ENCODE measurements at places on chromosomes 16 and 17.
A peak's percentile ranks its signal among the peaks of the same experiment; 100 is the strongest.

DNA sequence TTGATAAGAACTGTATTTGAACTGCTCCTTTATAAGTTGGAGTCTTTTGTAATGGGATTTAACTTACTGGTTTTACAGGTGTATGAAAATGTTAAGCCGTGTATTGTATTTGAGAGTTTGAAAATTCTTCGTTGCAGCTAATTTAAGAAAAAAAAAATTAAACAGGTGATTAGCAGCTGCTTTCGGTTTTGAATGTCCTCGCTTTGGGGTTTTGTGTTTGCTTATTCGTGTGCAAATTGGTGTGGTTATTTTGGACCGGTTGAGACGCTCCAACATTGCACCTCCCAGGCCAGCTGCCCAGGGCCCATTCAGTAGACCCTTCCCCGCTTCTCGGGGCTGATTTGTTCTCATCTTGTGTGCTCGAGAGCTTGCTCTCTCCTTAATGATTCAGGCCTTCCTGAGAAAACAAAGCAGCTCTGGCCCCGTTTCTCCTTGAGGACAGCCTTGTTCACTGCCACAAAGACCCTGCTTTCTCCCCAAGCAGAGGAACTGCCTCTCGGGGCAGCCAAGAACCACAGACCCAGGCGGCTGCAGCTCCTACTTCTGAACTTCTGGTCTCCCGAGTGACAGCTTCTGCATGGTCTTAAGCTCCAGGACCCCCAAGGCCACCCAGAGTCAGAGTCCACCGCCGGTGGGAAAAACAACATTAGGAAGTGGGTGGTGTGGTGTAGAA lies 100.5 kb downstream of the MSI2 start:
- peak; percentile 32 for DNase-seq

GRCh38 chr17:12195418-12195817 lies 174.7 kb downstream of the MAP2K4 start:
- no peak for DNase-seq

- DNase-seq = no peak
Measured at GRCh38 chr16:22353191-22353919, 21.1 kb downstream of the CDR2 start.

DNA sequence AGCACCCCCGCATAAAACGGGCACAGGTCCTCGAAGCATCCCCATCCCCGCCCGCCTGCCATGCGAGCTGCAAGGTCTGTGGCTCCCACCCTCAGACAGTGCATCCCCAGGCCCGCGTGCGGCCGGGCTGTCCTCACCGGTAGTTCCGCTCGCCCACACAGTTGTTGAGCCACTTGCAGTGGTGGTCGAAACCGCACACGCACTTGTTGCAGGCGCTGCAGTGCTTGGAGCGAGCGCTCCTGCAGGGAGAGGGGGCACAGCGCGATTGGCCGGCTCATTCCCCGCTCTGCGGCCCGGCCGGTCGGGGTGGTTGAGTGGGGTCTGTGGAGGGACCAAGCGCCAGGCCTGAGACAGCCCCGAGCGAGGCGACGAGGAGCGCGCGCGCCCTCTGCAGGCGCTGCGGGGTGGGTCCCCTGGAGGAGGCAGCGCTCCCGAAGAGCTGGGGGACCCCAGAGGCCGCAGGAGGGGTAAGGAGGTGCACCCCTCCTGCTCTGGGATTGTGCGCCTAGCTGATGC lies 6.0 kb upstream of the TPPP3 start:
- DNase-seq = peak; percentile 25

DNA sequence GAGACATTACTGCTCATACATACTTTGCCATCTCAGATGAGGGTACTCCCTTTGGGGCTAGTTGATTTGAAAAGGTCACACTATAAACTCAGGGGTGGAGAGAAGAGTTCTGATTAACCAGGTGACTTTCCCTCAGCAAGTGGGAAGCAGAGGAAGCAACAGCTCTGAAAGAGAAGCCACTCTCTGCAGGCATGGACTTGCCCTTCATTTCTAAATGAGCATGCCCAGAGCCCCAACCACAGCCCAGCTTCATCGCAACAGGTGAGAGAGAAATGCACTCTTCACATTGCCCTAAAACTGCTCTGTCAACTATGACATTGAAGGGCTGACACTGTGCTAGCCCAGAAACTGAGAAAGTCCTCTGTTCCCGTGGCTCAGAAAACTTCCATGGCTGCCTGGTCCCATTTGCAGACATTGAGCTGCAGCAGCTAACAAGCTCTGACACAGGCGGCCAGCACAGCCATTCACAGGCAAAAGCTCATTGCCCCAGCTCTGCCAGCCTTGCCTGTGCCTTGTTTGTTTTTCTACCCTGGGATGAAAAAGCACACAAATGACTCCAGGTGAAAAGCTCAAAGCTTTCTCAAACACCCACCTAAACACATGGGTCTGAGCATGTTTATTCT lies 419.8 kb upstream of the DYNLRB2 start:
- no peak for DNase-seq

- no peak for DNase-seq
Measured at GRCh38 chr17:58265271-58265670, 15.5 kb downstream of the MPO start.

DNA sequence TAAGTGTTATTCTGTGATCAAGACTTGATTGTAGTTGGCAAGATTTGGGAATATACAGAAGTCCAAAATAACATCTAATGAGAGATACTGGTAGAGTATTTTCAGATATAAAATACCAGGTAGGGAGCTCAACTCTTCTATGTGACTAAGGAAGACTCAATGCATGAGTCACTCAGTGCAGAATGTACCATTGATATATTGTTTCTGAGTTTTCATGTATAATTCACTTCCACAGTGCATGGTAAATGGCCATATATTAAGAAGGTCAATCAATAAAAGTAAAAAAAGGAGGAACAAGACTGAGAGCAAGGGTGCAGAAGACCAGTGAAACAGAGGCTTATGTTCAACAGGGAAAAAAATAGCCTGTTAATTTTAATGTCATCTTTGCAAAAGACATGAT lies 1387.9 kb downstream of the CDH8 start:
- no peak for DNase-seq

GRCh38 chr17:33202021-33202420 lies 91.1 kb downstream of the ASIC2 start:
- DNase-seq = no peak

- DNase-seq = no peak
Measured at GRCh38 chr16:85577899-85578598, 35.1 kb upstream of the GSE1 start.

- DNase-seq = no peak
Measured at GRCh38 chr16:72164691-72165090, 7.3 kb downstream of the PMFBP1 start.

GRCh38 chr16:79437764-79438751 lies 162.5 kb downstream of the MAF start:
- peak; percentile 62 for DNase-seq

DNA sequence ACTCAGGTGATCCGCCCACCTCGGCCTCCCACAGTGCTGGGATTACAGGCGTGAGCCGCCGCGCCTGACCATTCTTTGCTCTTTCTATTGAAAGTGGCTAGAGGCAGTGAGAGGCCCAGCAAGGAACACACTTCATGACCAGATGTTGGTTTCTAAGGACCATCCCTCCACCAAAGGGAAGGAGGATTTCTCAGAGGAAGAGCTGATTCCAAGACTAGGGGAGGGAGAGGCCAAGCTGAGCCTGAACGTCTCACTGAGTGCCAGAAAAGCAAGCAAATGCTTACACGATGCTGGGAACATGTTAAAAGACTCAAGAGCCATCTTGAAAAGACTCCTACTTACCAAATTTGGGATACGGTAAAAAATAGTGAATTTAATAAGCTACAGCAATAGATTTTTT lies 79.2 kb downstream of the MRM3 start:
- no peak for DNase-seq

DNA sequence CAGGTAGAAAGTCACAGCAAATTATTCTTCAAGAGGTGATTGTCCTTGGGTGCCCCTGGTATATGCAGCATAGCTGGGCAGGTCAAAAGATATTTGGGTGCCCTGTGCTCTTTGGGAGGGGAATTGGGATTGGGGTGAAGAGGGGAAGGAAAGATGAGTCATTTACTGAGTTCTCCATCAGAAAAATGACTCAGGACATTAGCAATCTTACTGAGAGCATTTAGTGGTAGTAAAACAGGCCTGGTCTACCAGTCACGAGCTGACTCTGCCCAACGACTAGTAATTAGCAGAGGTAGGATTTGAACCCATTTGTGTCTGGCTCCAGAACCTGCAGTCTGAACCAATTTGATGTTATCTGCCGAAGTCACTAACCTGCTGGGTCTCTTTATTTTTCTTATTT lies 6.0 kb upstream of the GRIN2A start:
- no peak for DNase-seq

DNA sequence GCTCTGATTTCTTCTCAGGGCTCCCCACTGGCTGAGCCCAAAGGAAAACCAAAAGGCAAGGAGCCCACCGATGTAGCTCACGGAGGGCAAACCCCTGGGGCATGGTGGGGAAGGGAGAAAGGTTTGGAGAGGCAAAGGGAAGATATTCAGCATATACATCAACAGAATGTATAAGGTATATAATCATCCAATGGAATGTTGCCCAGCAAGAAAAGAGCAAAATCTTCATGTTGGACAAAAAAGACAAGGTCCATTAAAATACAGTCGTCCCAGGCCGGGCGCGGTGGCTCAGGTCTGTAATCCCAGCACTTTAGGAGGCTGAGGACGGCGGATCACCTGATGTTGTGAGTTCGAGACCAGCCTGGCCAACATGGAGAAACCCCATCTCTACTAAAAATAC lies 1.6 kb downstream of the CPPED1 start:
- DNase-seq = no peak

DNA sequence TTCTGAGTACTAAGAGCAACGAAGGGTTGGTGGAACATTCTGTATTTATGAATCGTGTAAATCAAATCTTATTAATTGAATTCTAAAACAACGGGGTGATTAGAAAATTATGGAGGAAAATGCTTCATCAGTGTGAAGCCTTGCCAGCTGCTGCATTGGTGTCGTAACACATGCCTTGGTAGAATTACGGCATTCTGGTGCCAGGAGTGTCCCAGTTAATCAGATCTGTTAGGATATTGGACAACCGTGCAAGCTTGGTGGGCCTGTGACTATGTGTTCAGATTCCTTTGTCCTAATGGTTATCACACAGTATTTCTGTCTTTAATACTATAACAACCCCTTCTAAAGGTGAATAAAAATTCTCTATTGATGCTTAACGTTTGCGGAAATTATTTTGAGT lies 44.2 kb upstream of the TANC2 start:
- DNase-seq = no peak

DNA sequence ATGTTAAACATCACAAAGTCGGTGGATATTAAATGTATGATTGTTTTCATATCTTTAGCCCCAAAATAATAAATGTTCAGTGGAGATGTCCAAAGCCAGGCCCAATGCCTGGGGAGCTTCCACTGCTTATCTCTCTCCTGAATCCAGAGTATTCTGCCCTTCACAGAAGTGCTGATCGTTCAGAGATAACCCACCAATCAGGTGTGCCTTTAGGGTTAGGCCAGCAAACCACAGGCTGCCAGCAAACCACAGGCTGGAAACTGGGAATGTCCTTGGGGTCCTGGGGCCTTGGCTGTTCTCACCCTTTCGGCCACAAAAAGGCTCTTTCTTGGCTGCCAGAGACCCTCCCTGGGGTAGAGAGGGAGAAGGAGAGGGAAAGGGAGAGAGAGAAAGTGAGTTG lies 33.9 kb downstream of the NXN start:
- DNase-seq = no peak

DNA sequence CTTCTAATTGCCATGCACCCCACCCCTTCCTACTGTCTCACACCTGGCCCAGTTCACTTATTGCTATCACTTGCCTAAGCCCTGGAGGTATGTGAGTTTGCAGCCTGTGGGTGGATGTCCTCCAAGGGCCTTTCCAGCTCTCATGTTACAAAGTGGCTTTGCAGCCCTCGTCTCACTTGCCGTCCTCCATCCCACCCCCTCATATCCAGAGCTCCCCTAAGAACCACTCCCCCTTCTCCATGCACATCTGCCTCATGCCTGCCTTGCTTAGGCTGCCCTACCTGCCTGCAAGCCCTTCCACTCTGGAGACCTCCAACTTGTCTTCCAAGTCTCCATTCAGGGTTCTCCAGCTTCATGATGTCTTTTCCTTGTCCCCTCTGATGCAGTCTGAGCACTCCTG lies 119.4 kb upstream of the NLRP1 start:
- no peak for DNase-seq

DNA sequence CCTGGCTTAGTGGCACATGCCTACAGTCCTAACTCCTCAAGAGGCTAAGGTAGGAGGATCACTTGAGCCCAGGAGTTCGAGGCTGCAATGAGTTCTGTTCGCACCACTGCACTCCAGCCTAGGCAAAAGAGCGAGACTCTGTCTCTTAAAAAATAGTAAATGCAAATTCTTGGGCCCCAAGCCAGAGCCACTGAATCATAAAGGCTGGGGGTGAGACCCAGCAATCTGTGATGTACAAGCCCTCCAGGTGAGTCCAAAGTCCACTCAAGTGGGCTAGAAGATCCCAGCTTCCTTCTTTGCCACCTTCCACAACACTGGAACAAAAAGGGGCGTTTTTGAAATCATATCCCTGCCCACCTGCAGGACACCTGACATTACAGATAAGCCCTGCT lies 16.9 kb downstream of the TRIM25 start:
- no peak for DNase-seq

DNA sequence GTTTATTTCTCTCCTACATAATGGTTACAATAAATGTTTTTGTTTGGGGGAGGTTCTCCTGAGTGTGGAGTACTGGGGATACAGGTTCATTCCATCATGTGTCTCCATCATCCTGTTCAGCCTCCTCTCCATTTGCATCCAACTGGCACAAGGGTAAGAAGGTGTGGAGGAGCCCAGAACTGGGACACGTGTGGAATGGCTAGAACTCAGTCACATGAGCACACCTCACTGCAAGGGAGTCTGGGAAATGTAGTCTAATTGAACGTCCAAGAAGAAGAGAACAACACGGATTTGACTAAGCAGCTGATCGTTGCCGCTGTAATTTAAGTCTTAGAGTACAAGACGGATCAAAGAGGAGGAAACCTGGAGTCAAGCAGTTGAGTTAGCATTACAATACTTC lies 6.1 kb downstream of the OR1A1 start:
- no peak for DNase-seq

- DNase-seq = peak; percentile 3
Measured at GRCh38 chr17:13114601-13115031, 96.8 kb upstream of the ELAC2 start.

DNA sequence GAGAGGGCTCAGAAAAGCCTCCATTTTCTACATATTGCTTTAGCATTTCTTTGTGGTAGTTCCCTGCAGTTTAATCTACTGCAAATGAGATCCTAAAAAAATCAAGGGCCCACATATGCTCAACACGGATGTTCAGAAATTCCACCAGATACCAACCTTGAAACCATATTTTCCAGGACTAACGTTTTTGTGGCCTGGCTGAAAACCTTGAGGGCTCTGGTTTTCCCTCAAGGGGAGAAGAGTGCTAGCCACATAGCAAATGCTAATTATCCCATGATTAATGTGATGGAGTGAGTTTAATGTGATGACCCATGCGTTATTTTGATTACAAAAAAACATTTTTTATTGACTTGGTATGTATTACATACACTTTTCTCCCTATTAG lies 68.9 kb downstream of the SNX11 start:
- DNase-seq = no peak

GRCh38 chr16:9203956-9204355 lies 112.5 kb downstream of the HAPSTR1 start:
- DNase-seq = no peak

- DNase-seq = no peak
Measured at GRCh38 chr16:57632568-57632967, 4.1 kb downstream of the ADGRG1 start.

All from hippocampal formation (tissue), 2 donors.